ENCODE measurements at places on chromosomes 2 and 18.
A peak's percentile ranks its signal among the peaks of the same experiment; 100 is the strongest.

- DNase-seq: no peak
Observed at GRCh38 chr2:5125017-5125730, 567.0 kb upstream of the SOX11 start.

- no peak for DNase-seq
Observed at GRCh38 chr2:10103179-10103578, 19.4 kb upstream of the RRM2 start.

- no peak for DNase-seq
Observed at GRCh38 chr2:109374548-109375130, 239.1 kb downstream of the SEPTIN10 start.

GRCh38 chr2:133352719-133353118 lies 215.5 kb downstream of the NCKAP5 start:
- no peak for DNase-seq

GRCh38 chr2:136111711-136112110 lies 6.2 kb downstream of the CXCR4 start:
- no peak for DNase-seq

DNA sequence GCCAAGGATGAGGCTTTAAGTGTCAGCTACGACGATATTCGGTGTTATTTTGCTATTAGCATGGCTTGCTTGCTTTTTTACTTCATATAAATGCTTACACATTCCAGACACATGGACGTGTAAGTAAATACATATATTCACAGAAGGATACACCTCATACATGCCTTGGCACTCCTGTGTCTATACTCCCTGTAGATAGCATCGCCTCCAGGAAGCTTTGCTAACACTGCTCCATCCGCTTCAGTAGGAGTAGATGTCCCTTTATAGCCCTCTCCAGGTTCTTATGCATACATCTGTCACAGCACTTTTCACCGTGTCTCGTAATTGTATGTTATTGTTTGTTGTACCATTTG lies 27.5 kb upstream of the KCTD1 start:
- DNase-seq: no peak

GRCh38 chr2:196719110-196719872 lies 79.8 kb downstream of the CCDC150 start:
- DNase-seq: no peak

DNA sequence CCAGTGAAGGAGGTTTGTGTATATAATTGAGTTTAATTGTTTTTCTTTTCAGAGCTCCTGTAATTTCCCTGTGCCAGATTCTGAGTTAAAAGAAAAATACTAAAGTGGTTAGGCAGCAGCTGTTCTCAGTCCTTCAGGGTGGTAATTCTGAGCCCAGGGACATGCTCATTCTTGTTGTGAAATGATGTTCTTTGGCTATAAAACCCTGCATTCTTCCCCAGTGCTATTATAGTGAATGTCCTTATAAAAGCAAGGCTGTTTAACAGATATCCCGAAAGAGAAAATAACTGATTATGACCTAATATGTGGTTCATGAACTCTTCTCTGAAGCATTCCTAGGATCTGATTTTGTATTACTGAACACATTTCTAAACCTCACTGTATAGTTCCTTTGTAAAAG lies 34.0 kb downstream of the ADAM23 start:
- no peak for DNase-seq

GRCh38 chr2:137405496-137405895 lies 558.8 kb upstream of the HNMT start:
- no peak for DNase-seq

GRCh38 chr18:63974991-63975390 lies 5.1 kb downstream of the SERPINB8 start:
- DNase-seq: no peak

- DNase-seq: no peak
Observed at GRCh38 chr18:75029481-75029880, 179.5 kb downstream of the PTGR3 start.

DNA sequence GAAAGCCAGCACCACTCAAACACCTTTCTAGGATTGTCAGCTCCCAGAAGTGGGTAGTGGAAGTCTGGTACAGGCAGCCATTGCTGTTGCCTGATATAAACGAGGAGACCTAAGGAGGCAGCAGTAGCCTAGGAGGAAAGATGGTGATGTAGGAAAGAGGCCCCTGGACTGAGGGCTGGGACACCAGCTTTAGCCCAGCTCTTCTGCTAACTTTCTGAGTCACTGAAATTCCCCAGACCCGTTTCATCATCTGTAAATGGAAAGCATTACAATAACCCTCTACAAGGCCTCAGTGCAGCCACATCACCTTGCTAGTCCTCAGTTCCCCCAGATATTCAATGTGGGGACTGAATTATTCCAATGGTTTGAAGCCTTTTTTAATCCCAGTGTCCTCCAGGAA lies 336.5 kb downstream of the TNS1 start:
- DNase-seq: no peak

DNA sequence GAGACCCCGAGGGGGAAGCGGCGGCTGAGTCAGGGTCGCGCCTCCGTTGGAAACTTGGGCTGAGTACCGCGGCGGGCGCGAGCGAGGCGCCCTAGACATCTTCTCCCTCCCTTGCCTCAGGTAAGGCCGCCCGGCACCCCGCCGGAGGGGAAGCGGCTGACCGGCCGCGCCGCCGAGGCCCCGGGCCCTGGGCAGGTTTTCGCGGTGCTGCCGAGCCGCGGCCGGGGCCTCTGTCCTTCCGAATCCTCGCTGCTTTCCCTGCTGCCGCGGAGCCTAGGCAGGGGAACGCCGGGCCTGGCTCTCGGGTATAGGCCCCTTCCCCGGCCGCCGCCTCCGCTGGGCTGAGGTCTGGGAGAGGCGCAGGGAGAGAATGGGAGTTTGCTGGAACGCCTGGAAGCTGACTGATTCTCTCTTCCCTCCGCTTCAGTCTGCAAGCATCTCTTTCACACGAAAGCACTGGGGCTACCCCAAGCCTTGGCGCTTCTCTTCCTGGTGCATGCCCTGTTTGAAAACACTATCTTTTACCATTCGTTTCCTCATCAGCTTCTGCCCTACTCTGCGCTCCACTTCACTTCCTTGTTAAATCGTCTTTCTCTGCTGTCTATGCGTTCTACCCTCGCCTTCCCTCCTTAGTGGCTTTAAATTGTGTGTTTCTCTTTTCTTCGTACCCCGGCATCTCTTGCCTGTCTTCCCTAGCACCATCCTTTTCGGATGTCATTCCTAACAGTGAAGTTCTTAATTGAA lies 652 bp downstream of the PPM1B start:
- DNase-seq: peak; percentile 48

GRCh38 chr2:85215448-85216401 lies 82.5 kb downstream of the TCF7L1 start:
- no peak for DNase-seq
